ENCODE measurements at places on chromosomes 6 and 20.
A peak's percentile ranks its signal among the peaks of the same experiment; 100 is the strongest.

GRCh38 chr6:83696674-83697073 is 12.2 kb downstream of the SNAP91 start:
- DNase-seq = no peak

GRCh38 chr20:10519361-10520046 is 84.4 kb downstream of the SLX4IP start:
- peak; percentile 22 for DNase-seq

DNA sequence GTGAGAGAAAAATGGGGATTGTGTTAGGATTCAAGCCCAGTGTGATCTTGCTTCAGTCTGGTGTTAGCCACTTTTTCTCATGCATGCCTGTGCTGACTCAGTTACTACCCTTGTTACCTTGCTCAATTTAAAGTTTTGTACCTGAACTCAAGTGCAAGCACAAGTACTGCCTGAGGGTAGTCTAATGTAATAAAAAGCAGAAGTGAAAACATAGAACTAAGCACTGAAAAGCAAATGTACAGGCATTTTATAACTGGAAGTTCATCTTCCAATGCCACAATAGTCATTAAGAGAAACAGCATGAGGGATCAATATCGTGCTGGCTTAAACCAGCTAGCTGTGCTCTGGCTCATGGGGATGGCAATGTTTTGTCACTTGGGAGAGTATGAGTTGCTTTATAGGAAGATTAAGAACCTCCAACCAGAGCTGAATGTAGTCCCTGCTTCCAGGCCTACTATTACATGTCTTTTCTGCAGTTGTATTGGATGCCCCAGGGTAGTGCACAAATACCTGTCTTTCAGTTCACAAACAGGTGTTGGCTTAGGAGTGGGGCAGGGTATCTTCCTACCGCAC is 48.7 kb downstream of the SLC35F1 start:
- DNase-seq = peak; percentile 62

- DNase-seq = no peak
Observed at GRCh38 chr6:156474507-156475120, 302.6 kb upstream of the ARID1B start.

DNA sequence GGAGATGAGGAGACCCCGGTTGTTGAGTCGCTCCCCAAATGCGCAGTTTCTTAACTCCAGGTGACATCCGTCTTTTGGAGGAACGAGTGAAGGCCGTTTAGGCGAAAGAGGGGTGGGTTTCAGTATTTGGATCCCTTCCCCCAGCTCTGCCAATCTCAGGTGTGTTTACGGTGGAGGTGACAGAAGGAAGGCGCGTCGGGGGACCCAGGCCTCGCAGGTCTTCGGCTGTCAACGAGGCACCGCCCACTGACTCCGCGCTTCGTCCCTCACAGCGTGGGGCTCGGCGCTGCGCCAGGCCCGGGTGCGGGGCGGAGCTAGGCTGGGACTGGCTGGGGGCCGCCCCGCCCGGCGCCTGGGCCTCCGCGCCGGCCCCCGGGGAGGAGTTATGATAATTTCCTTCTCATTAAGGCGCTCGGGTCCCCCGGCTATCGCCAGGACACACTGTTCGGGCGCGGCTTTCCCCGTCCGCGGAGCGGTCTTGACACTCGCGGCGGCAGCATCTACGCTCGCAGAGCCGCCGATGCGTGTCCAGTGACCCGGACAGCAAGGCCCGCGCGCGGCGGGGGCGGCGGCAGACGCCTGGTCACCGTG is at the start of gene TFAP2C:
Gene TFAP2C (plus strand): TSS at position 434 of the 591 bp plus-strand sequence. CDS start 239 bp downstream, outside the sequence.
- peak; percentile 69 for DNase-seq

DNA sequence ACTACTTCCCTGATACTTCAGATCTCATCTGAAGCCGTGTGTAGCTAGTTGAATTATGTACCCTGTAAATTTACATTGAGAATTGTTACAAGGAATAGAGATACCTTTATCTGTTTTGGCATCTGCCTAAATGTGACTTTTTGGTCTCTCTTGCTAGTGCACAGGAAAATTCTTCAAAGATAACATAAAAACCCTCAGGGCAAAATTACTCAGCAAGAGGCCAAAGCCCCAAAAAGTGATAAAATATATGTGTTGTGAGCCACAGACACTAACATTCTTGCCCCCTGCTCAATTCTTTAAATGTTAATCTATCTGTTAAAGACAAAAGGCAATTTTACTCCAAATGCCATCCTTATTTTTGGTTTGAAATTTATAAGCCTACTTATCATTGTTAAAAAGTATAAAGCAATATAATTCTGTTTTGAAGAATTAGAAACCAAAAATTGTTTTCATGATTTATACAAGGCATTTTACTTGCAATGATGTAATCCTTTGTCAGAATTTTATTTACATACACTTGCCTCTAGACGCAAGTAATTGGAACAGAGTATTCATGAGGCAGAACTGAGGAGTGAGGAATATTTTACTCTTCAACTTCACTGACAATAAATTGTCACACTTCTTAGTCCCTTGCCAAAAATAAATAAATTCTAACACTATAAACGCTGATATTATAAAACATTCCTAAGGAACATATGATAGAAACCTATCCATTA is 186.2 kb downstream of the EPM2A start:
- DNase-seq = no peak

DNA sequence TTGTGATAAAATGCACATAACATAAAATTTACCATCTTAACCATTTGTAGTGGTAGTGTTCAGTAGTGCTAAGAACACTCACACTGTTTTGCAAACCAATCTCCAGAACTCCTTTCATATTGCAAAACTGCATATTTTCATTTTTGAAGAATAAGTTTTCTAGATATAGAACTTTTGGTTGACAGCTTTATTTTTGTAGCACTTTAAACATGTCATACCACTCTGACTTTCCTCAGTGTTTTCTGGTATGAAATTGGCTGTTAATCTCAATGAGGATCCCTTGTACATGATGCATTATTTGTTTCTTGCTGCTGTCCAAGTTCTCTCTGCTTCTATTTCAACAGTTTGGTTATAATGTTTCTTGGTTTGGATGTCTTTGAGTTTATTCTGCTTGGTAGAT is 45.1 kb upstream of the MICB start:
- DNase-seq = no peak

- peak; percentile 85 for DNase-seq
Observed at GRCh38 chr6:45420083-45420908, 42.6 kb upstream of the SUPT3H start.

DNA sequence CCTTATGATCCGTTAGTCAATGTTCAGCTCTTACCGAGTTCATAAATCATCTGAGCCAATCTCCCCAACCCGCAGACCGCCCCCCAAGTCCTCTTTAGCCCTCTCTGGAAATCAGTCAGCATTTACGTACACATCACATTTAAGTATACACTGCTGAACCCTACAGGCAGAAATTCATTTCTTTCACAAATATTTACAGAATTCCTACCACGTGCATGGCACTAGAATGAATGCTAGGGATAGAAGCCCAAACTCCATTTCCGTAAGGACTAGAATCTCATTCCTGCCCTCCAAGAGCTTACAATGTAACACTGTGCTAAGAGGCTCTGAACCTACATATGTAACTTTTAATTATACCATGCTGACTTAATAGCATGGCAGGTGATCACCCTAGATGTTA is 1.8 kb downstream of the OSER1 start:
- DNase-seq = peak; percentile 17

GRCh38 chr6:138455746-138456400 is 43.4 kb downstream of the NHSL1 start:
- DNase-seq = no peak

DNA sequence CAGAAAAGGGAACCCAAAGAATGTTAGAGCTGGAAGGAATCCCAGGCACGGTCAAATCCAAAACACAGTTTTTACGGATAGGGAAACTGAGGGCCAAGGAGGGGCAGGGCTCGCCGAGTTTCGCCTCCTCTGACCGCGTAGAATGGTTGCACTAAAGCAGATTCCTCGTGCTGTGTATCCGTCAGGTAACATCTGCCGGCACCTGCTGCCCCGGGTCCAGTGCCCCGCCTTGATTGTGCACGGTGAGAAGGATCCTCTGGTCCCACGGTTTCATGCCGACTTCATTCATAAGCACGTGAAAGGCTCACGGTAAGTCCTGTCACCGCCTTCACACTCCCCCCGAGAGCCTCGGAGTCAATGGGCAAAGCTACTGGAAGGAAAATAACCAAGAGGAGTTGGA is 17.1 kb downstream of the TUBB2A start:
- no peak for DNase-seq

- DNase-seq = no peak
Observed at GRCh38 chr6:130847001-130847910, 20.1 kb downstream of the SMLR1 start.

GRCh38 chr6:10534419-10534762 is 13.2 kb downstream of the GCNT2 start:
- DNase-seq = no peak

GRCh38 chr6:378958-379409 is 12.6 kb upstream of the IRF4 start:
- no peak for DNase-seq

DNA sequence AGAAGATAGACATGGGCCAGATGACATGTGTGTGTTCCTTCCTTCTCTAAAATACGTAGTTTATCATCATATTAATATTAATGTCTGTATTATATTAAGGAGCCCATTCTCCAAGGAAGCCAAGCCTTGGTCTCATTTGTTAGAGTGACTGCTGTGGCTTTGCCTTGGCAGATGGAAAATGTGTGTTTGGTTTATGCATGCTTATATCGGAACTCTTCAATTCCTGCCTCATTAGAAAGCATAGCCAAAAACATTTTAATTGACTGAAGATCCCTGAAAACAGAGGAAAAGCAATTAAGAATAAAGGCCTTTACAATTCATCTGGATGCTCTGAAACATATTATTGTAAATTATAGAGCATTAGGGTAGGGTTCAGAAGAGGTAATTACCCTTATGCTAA is 106.4 kb downstream of the COL9A1 start:
- no peak for DNase-seq

DNA sequence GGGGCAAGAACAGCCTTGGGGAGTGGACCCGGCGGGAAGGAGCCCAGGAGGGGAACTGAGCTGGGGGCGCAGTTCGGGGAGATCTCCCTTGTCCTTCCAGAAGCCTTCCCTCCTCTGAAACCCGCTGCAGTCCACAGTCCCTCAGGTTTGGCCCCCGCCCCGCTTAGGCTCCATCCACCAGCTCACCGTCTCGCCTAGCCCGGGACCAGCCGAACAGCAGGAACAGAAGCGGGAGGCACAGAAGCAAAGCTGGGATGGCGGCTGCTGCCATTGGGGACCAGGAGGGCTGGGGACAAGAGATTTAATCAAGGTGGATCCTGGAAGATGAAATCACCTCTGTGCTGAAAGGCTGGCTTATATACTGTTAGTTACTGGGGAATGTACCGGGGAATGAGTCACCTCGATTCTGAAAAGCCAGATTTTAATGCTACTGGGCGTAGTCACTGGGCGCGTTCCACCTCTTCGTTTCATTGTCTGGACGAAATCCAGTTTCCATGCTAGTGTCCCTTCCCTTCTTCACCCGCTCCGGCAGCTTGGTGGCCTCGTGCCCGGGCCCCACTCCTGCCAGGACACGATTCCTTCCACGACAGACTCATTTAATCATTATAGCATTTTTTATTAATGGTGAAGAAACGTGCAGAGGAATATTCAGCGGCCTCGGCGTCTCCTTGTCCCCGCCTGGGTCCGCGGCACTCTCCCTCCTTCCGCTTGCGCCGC is at the start of gene RAET1L:
Gene RAET1L (minus strand): TSS at position 332 of the 717 bp plus-strand sequence. CDS start 61 bp downstream, at position 271.
- DNase-seq = no peak

DNA sequence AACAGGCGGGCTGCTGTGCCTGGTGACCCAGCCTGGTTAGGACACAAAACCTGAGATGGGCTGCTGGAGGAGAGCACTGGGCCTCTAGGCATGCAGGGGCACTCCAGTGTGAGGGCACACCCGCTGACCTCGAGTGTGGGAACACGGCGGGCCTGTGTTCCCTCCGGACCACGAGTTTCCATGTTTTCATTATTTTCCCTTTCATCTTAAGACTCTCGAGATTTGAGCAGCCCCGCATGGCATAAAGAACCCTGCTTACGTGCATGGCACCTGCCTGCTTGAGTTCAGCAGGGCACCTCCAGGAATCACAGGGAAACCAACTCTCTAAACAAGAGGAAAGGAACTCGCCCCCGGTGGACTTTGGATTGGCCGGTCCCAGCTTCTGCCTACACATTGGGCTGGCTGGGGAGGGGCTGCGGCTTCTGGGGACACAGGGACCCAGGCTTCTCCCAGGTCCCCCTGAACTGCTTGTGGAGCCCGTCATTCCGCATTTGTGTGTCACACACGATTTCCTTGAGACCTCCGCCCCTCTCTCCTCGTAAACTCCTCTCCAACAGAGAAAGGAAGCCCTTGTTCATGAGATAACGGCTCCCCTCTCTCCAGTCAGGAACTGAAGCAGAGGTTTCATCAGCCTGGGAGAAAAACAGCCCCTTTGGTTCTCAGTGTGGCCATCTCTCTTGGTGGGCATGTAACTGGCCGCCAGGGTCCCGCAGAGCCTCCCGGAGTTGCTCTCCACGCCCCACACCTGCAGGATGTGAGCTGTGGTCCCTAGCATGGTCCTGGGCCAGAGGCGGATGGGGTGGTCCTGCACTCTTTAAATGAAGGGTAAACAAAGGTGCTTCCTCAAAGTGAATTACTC is 181.8 kb downstream of the TTLL2 start:
- no peak for DNase-seq

DNA sequence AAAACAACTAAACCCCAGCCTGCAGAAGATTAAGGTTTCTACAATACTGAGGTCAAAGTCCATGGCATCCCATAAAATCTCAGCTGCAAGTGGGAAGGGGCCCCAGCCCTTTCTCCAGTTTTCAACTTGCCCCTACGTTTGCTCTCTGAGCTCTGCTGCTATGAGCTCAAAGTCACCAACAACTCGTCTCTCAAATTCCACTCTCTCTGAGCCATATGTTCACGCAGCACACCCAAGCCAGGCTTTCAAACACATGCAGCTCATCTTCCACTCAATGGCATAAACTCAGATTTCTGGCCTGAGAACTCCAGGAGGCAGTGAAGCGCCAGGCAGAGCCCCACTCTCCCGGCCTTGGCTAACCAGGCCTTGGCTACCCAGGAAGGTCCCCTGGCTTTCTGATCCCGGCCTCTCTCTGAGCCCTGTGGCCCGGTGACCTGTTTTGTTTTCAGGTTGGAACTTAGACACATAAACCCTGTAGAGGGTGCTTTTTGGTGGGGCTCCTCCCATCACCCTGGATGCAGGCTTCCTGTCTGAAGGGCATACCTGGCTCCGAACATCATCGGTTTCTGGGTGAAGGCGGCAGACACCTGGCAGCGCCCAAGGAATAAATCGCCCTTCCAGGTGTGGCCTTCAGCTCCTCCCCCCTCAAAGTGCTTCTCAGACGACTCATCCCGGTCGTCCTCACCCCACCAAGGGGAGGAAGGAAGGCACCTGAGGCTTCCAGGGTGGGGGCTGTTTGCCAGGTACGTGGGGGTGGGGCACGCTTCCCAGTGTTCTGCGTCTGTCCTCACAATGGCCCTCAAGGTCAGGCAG is 12.4 kb downstream of the SLC22A23 start:
- no peak for DNase-seq

DNA sequence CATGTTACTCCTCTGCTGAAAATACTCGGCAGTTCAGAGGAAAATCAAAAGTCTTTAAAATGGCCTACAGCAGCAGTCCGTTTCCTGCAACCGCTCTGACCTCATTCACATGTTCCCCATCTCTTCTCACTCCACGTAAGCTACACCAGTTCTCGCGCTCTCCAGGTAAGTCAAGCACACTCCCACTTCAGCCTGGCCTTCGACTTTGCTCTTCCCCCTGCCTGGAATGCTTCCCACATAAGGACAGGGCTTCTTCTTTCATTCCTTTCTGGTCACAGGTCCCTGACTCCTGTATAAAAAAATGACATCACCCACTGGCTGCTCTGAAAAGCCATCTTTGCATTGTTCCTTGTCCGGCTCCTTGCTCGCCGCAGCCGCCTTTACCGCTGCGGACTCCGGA is 42.7 kb downstream of the MGME1 start:
- DNase-seq = no peak
